ENCODE measurements at places on chromosomes 7 and 10. TPM values are rescaled to one million over a fixed set of nuclear protein-coding genes. Genes with fewer than 3 reads are reported as not detected.

The CFAP70 gene
- 2.0 TPM for total RNA-seq

The RBP4 gene
- 1.1 TPM for total RNA-seq

DNA sequence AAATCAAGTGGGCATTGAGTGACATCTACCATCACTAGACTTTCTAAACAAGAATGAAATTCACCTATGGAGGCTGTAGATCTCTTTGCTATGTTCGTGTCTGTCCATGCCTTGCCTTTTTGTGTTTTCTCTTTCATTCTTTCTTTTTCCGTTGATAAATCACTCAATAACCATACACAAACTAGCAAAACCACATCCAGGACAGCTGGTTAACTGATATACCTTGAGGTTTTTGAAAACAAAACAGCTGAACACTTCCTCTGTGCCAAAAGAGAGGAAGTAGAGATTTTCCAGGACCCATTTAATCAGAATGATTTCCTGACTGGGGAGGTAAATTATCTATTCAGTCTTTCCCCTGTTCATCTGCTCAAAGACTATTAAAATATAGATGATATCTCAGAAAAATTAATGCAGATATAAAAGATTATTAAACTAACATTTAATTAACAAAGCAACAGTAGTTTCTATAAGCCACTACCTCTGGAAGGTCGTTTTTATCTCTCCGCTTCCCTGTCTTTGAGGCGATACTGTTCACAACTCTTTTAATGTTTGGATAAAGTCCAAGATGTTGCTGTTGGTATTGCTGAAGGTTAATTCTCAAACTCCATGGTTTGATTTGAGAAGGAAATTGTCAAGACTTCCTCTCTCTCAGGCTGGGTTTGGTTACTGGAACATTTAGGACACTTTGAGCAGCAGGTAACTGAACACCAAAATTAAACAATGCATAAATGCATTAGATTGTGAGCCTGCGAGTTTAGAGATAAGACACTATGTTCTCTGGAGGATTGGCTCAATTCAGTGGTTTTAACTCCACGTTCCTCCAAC, 24.4 kb upstream of the C10orf67 start:
- H3K4me1 ChIP-seq, result peaks cover 26% of the 10 kb centered on the region
- H3K4me3 ChIP-seq, result no peak overlapping the region
- DNase-seq, result no peak
- no peaks in the 10 kb centered on the region for H3K36me3 ChIP-seq
- H3K27ac ChIP-seq, result peak overlapping the region; percentile 49
- no peaks in the 10 kb centered on the region for H3K27me3 ChIP-seq

GRCh38 chr10:37856881-37857286, 526 bp downstream of the ZNF248 start:
- DNase-seq, result peak; percentile 20
- H3K27me3 ChIP-seq, result no peaks in the 10 kb centered on the region
- peaks cover 11% of the 10 kb centered on the region for H3K36me3 ChIP-seq

DNA sequence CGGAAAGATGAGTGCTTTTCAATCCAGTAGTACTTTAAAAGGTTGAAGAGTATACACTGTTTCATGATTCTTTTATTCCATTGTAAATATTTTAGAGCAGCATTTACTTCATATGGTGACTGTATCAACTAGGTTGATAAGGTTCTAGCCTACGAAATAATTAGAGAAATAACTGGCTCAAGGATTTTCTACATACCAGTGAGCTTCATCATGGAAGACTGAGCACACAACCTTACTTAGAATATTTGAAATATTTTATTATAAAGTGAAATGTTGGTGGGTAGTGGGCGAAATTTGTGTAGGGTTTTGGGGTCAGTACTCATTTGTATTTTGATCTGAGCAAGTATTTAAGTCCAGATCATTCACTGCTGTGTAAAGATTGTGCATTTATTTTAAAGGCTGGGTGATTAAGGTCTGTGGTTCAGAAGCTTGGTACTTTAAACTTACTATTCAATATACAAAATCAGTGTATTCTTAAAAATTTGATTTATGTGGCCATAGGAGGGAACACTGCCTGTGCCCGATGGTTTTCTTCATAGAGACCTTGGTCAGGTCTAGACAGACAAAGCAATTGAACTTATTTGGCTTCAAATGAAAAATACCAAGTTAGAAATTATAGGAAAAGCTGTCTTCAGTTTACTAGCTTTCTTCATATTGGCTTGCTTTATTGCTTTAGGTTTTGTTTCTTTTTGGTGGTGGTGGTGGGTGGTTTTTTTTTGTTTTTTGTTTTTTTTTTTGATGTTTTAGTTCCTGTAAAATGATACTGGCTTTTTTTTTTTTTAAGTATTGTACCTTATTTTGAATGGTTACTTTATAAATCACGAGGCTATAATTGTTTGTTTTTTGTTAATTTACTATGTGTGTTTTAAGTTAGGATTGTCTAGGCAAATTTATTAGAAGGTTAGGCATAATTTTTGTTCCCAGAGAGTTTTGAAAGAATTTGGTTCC, 3.0 kb downstream of the KMT2E start:
- H3K4me1 ChIP-seq, result peaks cover 77% of the 10 kb centered on the region
- H3K27ac ChIP-seq, result peak overlapping the region; percentile 100
- DNase-seq, result no peak
- no peaks in the 10 kb centered on the region for H3K27me3 ChIP-seq

GRCh38 chr10:14697281-14697680, 77.4 kb downstream of the FAM107B start:
- no peaks in the 10 kb centered on the region for H3K27me3 ChIP-seq
- no peak overlapping the region for H3K4me3 ChIP-seq
- no peak overlapping the region for H3K27ac ChIP-seq
- H3K4me1 ChIP-seq, result no peaks in the 10 kb centered on the region
- no peaks in the 10 kb centered on the region for H3K36me3 ChIP-seq

DNA sequence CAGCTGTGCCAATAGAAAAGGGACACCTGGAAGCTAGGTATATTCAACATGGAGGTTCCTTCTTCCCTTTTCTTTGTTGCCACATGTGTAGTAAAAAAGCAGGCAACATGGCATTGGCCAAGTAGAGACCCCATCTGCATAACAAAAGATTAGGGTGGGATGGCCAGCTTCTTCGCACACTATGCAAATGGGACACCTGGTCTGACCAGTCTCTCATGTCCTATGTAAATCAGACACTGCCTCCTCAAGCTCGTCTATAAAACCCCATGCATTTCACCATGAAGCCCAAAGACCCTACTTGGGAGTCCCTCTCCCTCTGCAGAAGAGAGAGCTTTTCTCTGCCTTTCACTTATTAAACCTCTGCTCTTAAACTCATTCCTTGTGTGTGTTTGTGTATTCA, 53.9 kb downstream of the MYL10 start:
- peaks cover 53% of the 10 kb centered on the region for H3K27me3 ChIP-seq
- no peak for DNase-seq
- H3K27ac ChIP-seq, result no peak overlapping the region
- no peaks in the 10 kb centered on the region for H3K36me3 ChIP-seq
- no peak overlapping the region for H3K4me3 ChIP-seq

- no peak overlapping the region for H3K27ac ChIP-seq
- H3K4me3 ChIP-seq, result no peak overlapping the region
- no peaks in the 10 kb centered on the region for H3K36me3 ChIP-seq
- no peak for DNase-seq
- no peaks in the 10 kb centered on the region for H3K27me3 ChIP-seq
- H3K4me1 ChIP-seq, result peaks cover 6% of the 10 kb centered on the region
Observed at GRCh38 chr10:51124852-51125251, 50.6 kb downstream of the PRKG1 start.

- peaks cover 20% of the 10 kb centered on the region for H3K4me1 ChIP-seq
- no peak overlapping the region for H3K27ac ChIP-seq
- DNase-seq, result peak; percentile 64
- H3K36me3 ChIP-seq, result no peaks in the 10 kb centered on the region
- H3K27me3 ChIP-seq, result no peaks in the 10 kb centered on the region
Observed at GRCh38 chr7:132386201-132386681, 190.0 kb downstream of the PLXNA4 start.

- DNase-seq, result no peak
- no peaks in the 10 kb centered on the region for H3K27me3 ChIP-seq
- H3K27ac ChIP-seq, result no peak overlapping the region
- no peaks in the 10 kb centered on the region for H3K4me1 ChIP-seq
- H3K4me3 ChIP-seq, result no peak overlapping the region
- H3K36me3 ChIP-seq, result no peaks in the 10 kb centered on the region
Observed at GRCh38 chr7:64654796-64655548, 11.0 kb upstream of the ZNF107 start.

Data from left ventricle myocardium inferior (tissue), 1 donor.